ENCODE measurements at places on chromosomes 7 and 10.

GRCh38 chr10:33660329-33660728 lies 325.9 kb upstream of the NRP1 start:
- no peak for DNase-seq

- no peak for DNase-seq
Observed at GRCh38 chr7:154503962-154504550, 451.9 kb downstream of the DPP6 start.

- no peak for DNase-seq
Observed at GRCh38 chr10:81157681-81158080, 620.0 kb downstream of the SH2D4B start.

- DNase-seq = no peak
Observed at GRCh38 chr10:21273400-21273968, 252.0 kb downstream of the SKIDA1 start.

GRCh38 chr10:106938513-106938912 lies 226.0 kb downstream of the SORCS1 start:
- DNase-seq = no peak

DNA sequence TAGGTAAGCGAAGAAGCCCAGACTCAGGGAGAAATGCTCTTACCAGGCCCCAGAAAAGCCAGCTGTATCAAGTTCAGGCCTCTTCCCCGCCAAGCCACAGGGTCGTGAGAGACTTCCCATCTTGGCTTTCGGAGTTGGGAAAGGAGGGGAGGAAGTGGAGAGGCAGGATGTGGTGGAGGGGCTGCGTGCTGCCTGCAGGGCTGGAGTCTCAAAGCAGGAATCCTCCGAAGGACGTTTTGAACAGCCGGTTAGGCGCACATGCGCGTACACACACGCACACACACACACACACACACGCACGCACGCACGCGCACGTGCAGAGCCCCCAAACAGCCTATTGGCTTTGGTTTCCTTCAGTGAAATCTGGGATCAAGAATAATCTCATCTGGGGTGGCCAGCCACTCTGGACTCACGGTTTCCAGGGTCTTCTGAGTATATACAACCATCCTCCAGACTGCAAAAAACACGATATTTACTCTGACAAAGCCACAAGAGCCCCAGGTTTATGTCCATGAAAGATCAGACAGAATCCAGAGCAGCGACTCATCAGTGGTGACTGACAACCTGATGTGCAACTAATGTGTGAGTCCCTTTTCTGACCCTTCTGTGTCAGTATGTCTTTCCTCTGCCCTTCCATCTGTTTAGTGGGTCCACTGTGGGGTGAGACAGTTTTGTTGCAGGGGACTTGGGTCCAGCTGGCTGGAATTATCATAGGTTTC lies 115.0 kb upstream of the ZNF438 start:
- peak; percentile 64 for DNase-seq

DNA sequence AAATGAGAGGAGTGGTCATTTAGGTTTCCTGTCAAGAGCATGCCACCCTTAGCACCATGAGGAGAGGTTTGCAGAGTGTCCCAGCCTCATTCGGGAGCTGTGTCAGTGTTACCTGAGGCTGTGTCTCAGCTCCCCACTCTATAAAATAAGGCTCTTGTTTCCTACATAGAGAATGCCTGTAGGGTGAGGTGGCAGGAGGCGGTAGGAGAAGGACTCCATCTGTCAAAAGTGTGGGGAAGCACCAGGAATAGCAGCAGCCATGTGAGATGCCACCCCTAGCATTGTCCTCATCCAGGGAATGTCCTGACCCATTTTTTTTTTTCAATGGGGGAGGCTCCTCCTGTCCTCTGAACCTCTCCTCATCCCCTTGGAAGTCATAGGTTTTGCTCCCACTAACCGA lies 451.2 kb downstream of the PLXNA4 start:
- DNase-seq = no peak

DNA sequence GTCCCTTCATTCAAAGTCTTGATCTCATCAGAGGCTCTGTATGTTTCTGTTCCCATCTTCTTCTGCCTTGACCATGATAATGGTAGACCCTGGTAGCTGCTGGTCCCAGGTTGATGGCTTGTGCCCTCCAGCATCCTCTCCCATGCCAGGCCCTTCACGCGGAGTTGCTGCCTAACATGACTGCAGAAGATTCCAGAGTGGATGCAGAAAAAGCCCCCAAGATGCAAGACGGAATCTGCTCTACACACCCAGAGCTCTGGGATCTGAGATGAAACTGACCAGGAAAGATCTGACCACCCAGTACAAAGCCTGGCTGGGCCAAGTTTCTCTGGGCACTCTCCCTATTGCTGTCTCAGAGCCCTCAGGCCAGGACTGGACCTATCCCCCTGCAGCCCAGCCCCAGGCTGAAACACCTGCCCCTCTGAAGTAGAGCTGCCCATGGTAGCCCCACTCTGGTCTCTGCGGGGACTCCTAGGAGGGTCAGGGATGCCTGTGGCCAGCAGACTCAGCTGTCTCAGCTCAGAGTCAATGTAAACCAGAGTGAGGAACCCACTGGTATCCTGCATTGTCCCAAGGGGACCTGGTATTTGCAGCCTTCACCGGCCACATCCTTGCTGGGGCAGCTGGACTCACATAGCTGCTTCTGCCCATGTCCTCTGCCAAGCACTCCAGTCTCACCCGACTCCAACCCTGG lies 9.5 kb upstream of the FRMD4A start:
- no peak for DNase-seq

DNA sequence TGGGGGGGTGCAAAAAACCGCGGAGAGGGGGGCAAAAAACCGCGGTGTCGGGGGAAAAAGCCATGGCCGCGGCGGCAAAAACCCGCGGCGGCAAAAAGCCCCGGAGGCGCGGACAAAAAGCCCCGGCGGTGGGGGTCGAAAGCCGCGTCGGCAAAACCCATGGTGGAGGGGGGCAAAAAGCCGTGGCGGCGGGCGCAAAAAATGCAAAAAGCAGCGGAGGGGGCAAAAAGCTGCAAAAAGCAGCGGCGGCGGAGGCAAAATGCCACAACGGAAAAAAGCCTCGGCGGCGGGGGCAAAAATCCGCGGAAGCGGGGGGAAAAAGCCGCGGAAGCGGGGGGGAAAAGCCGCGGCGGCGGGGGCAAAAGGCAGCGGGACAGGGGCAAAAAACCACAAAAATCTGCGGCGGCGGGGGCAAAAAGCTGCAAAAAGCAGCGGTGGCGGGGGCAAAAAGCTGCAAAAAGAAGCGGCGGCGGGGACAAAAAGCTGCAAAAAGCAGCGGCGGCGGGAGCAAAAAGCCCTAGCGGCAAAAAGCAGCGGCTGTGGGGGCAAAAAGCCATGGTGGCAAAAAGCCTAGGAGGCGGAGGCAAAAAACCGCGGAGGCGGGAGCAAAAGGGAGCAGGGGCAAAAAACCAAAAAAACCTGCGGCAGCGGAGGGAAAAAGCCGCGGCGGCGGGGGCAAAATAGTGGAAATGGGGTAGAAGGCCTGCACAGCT lies 418.9 kb downstream of the ZNF716 start:
- no peak for DNase-seq

DNA sequence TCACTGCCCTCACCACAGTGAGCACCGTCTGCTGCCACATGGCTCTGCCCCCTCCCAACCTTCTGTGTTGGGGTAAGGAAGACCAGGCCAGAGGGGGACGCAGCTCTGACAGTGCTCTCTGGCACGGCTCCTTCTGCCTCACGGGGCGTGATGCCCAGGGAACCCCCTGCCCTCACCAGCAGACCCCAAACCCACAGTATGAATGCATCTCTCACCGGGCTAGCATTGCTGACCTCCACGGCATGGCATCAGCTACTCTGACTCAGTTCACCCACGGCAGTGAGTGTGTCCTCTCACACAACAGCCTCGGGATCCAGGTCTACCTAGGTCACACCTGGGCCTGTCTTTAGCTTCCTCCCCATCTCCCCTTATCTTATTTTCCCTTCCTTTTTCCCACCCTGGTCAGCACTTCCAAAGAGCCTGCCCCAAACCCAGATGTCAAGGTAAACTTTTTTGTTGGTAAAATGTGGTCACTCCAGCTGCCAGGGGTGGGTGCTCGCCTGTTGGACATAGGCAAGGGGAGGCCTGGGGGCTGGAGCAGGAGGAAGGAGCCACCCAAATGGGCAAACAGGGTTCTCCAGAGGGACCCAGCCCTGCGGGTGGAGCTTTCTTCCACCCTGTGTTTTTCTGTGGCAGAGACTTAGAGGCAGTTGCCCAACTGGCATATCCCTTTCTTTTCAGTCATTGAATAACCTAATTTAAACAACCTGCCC lies 4.4 kb downstream of the CALML3 start:
- DNase-seq = no peak

DNA sequence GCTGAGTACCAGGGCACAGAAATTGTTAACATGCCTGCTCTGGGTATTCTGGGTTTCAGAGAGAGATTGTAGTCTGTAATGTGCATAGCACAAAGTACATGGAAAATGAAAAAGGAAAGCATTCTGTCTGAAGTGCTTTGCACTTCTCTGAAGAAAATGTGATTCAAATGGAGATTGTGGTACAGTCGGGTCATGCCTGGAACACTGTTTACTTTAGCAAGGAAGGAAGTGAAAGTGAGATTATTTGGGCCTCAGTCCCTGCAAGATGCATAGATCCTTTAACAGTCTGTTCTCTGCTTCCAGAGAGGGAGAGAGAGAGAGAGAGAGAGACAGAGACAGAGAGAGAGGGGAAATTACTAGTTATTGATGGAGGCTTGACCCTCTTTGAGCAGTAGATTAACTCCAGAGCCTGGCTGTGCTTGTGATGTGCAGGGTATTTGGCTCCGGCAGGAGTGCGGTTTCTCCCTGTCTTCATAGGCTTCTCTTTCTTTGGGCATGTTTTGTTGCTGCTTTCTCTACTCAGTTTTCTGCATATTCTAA lies 5.4 kb downstream of the VWC2 start:
- no peak for DNase-seq

- DNase-seq = no peak
Observed at GRCh38 chr10:17409170-17409733, 45.1 kb downstream of the ST8SIA6 start.

DNA sequence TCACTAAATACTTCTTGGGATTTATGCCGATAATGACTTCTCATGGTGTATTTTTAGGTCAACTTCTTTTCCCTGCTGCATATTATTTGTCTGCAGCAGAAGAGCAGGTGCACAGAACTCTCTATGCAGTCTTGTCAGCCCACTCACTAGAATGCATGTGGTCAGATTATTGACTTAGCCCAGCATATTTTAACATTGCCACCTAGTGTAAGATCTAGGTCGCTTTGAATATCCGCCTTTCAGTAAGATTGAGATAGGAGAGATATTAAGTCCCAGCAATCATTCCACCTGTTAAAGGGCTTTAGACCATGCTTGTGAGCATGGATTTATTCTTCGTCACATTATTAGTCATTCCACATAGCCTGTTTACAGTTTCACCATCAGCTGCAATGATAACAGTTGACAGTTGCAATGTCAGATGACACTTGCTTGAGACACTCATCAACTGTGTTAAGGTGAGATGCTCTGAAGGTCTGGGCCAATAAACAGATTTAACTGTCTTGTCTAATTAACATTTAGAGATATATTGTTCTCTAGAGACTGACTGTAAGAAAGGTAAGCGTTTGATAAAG lies 491.7 kb downstream of the ARL4A start:
- DNase-seq = no peak

- DNase-seq = no peak
Observed at GRCh38 chr10:122503012-122503411, 41.7 kb downstream of the HTRA1 start.

DNA sequence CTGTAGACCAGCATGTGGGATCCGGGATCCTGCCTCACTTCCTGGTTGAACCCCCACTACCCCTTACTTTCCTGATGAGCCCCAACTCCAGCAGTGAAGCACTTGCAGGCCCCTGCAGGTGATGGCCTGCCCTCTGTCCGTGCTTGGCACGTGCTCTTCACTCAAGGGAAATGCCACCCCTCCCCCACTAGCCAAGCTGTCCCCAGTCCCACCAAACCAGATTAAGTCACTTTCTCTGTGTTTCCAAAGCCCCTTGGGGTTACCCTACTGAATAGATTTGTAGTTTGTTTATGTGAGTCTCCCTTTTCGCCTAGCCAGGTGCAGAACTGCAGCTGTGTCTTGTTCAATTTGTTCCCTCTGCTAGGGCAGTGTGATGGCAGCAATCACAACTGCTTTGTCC lies 121.7 kb downstream of the WDFY4 start:
- DNase-seq = no peak

DNA sequence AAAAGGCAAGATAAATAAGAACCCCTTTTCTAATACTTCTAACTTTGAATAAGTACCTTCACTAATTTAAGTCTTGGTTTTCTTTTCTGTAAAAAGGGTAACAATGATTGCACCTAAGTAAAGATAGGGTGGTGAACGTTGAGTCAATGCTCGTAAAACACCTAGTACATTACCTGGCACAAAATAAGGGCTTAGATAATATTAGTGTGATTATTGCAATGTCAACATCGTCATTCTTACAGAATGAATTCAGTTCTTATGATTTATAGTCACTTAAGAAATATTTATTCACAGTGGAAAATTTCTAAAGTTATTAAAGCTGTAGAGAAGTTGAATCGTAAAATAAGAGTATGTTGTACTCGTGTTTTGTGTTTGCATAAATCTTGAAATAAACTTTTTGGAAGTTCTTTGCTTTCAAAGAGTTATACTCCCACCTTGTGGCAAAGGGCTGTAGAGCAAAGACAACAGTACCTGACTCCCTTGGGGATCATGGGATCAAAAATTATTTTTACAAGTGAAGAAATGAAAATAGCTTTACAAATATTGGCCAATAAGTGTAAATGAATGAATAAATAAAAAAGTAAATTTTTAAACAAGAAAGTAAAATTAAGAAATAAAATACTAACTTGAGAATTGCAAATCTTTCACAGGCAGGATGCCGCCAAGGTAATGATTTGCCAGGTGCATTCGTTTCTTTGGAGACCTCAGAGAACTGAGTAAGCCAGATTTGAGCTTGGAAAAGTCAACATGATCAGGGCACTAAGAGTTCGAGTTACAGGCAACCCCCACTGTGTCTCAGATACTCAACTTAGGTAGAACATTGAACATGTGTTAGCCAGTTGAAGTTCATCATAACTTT lies 285.8 kb upstream of the CACNA2D1 start:
- no peak for DNase-seq

DNA sequence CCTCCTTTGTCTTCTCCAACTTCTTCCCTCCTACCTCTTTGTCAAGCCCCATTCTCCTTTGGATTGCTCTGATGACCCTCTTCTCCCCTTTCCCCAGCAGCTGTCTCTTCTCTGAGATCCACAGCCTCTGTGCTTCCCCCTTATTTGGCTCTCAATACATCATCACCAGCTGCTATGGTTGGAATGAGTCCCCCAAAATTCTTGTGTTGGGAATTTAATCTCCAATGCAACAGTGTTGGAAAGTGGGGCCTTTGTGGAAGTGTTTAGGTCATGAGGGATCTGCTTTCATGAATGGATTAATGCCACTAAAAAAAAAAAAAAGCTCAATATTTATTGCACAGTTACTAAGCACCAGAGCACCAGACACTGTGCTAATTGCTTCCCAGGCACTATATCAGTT lies 39.2 kb upstream of the FRMD4A start:
- no peak for DNase-seq

GRCh38 chr7:27143950-27144780 lies 684 bp upstream of the HOXA5 start:
- DNase-seq = no peak

DNA sequence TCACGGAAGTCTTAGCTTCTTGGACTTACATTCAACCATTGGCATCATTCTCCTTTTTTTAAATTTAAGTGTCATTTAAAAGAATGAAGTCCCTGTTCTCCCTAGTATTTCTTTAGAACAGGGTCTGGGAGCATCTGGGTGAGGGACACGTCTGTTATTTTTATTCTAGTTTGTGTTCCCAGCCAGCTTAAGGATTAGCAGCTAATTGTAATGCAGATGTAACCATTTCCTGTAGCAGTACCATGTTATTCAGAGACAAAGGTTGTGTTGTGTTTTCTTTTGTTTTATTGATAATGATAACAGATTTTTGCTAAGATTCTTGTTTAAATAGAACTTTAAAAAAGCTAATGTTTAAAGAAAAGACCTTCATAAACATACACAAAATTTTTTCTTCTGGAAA lies 34.3 kb downstream of the BMS1 start:
- no peak for DNase-seq
